ENCODE measurements at places on chromosomes 2 and 18.

GRCh38 chr2:144256996-144257707 is 262.8 kb downstream of the ZEB2 start:
- DNase-seq = no peak

- peak; percentile 22 for DNase-seq
These were observed 225.4 kb upstream of the ID2 start for GRCh38 chr2:8456151-8457091.

- DNase-seq = no peak
These were observed 476.4 kb upstream of the CHST9 start for GRCh38 chr18:27661320-27662018.

GRCh38 chr2:141467331-141467730 is 663.5 kb downstream of the LRP1B start:
- no peak for DNase-seq

DNA sequence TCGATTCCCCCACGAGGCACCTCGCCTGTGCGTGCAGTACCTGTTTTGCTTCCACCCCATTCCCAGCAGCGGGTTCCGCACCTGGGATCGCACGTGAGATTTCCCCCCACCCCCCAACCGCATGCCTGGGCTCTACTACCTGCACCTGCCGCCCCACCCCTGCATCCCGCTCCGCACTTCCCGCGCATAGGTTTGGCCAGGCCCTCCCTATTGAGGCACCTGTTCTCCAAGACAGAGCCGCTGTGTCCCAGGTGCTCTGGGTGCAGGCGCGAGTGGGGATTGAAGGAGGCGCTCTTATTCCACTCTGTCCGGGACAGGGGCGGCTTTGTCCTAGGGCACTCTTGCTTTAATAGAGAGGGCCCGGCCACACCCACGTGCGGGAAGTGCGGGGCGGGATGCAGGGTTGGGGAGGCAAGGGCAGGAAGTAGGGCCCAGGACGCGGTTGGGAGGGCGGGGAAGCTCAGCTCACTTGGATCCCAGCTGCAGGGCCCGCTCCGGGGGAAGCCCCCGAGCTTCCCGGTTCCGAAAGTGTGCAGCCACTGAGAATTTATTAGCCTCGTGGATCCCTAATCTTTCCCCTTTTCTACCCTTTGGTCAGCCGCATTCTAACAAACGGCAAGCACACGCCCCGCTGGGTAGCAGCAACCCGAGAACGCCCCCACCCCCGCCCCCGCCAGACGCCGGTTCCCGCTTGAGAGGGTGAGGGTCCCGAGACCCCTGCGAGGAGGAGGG is 670 bp upstream of the MOCOS start:
- peak; percentile 88 for DNase-seq

DNA sequence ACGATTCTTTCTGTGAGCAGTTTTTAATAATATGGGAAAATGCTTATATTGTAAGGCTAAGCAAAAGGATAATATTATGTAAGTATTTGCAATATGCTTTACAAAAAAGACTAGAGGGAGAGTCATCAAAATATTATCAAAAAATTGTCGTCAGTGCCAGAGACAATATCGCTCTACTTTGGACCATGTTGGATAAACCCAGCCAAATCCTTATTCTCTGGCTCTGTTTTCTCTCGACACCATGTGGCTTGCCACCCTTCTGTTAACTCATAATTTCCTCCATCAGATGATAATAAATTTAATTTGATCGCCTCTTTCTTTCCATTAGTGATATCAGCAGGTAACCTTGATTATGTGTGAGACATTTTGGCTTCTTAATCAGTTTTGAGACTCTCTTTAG is 129.9 kb downstream of the CDC42EP3 start:
- DNase-seq = no peak

GRCh38 chr18:51128533-51128932 is 68.9 kb downstream of the MEX3C start:
- DNase-seq = no peak

- no peak for DNase-seq
These were observed 37.0 kb downstream of the NIFK start for GRCh38 chr2:121699421-121700333.

GRCh38 chr2:187936228-187936627 is 355.4 kb upstream of the GULP1 start:
- no peak for DNase-seq

DNA sequence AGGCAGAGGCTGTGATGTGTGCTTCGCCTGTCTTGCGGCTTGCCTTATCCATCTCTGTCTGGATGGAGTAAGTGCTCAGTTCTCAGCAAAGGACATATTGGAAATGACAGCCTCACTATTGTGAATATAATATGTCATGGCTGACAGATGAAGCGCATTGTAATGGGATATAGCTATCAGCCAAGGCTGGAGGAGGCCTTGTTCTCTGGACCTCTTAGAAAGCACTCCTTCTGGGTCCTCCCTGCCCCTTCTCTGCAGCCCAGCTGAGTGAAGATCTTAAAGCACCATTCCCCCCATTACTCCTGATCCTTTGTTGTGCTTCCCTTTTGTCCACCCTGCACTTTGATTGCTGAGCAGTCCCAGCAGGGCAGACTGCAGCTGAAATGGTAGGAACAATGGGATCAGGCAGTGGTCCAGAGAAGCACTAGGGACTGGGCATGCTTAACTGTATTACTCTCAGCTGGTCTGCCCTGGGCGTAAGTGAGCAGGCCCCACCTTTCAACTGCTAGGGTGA is 265.3 kb downstream of the SETBP1 start:
- DNase-seq = no peak

DNA sequence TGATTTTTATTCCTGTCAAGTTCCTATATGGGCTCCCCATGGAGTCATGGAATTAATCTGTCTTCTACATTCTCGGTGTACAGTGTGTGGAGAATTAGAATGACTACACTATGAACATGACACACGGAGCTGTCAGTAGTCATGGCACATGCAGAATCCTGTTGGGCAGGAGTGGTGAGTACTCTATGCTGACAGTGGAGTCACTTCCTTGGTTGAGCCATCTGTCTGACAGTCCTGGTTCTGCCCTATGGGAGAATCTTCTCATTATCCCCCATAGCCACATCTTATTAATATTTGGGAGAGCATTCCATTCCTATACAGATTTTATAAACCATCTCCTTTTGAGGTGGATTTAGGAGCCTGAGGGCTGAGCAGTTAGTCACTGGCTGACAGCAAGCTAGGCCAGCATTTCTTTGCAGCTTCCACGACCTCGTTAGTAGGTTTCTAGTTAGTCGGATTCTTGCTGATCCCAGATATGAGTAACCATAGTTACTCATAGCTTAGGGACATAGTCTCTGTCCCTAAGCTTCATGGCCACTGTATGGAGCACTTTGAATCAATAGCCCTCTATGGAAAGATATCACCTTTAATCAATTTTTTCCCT is 90.6 kb downstream of the MDH1 start:
- DNase-seq = no peak

- no peak for DNase-seq
These were observed 1230.7 kb upstream of the ZEB2 start for GRCh38 chr2:145750612-145751011.

- no peak for DNase-seq
These were observed 356.5 kb upstream of the TNP1 start for GRCh38 chr2:217216316-217216715.

DNA sequence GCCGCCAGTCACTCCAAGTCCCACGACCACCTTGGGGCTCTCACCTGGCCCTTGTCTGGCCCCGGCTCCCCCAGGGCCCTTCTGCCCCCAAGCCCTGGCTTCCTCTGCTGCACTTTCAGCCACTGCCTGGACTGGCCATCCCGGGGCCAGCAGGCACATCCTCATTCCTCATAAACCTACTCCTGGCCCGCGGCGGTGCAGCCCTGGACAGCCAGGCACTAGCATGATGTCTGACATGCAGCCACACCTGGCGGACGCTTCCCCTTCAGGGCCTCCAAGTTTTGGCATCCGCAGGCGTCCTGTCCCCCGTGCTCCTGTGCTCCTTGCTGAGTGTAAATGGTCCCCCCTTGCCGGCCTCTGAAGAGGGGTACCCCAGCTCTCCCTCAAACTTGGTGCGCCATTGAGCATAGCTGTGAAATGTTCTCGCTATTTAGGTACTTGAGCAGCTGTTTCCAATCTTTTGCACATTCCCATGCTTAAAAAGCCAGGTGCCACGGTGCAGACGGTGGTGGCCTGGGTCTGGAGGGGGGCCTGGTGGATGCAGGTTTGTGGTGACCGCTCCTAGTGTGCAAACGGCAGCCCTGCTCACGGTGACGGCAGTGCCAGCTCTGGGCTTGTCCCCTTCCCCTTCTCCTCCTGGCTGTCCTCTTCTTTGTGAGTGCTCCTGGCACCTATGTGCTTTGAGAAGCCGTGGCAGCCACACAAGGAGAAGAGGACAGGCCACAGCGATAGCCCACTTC is 123.8 kb downstream of the MBP start:
- no peak for DNase-seq

- DNase-seq = no peak
These were observed 3.8 kb downstream of the EPHA4 start for GRCh38 chr2:221568299-221568698.

DNA sequence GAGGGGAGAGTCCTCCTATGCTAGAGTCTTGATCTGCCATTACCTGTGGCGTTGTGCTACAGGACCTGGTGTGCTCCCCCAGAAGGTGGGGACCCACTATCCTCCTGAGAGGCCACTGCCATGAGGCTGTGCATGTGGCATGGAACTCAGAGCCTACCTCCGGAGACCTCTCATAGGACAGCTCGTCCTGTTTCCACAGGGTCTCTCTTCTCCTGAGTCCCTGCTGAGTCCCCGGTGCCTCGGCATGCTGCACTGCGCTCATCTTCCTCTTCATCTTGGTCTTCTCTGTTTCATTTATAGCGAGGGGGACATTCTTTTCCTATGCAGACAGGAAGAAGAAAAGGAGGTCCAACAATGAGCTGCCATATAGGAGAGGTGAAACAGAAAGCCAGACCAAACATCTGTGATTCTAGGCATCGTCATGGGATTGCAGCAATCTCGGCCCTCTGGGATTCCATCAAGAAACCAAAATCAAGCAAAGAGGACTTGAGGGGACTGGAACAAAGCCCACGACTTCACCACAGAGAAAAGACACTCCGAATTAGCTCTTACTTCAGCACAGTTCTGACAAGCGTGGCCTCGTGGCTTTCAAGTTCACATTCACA is 83.7 kb downstream of the KCNF1 start:
- DNase-seq = no peak

DNA sequence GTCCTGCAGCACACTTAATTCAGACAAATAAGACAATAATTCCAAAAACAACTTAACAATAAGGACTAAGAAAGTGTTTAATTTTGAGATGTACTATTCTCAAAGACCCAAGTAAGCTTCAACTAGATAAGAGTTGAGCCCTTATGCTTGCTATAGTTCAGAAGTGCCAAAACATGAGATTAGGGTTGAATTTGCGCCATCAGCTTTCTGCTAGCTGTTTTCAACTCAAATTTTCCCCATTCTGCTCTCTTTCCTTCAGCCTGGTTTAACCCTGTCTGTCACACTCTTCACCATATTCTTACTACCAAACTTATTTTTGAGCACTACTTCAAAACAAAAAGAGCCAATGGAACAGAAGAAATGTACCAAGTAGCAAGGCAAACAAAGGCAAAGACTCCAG is 4.1 kb downstream of the NFE2L2 start:
- DNase-seq = no peak

DNA sequence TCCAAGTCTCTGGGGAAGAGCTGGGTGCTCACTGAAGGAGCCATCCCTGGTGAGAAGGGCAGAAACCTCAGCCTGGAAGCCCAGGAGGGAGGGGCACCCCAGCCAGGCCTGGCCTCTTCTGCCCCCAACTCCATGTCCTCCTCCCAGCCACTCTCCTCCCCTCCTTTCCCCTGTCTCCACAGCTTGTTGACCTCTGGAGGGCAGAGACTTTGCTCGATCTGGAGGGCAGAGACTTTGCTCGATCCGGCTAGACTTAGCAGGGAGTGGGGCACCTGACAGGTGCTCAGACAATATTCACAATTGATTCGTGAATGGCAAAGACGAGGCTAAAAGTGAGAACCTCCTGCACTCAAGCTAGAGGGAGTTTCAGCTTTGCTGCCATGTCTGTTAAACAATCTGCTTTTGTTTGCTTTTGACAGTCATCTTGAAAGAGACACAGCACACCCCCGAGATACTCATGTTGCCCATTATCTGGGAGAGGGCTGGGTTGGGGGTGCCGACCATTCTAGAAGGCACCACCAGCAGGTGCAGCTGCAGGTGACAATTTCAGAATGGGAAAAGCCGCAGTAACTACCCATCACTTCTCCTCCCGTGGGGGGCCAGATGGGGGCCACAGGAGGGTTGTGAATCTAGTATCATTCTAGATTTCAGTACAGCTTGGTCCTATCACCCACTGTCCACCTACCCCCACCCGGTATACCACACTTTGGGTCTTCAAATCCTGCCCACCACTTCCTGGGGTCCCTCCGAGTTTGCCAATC is 54.8 kb downstream of the DNMT3A start:
- DNase-seq = no peak
